ENCODE measurements at places on chromosomes 13 and 19.

DNA sequence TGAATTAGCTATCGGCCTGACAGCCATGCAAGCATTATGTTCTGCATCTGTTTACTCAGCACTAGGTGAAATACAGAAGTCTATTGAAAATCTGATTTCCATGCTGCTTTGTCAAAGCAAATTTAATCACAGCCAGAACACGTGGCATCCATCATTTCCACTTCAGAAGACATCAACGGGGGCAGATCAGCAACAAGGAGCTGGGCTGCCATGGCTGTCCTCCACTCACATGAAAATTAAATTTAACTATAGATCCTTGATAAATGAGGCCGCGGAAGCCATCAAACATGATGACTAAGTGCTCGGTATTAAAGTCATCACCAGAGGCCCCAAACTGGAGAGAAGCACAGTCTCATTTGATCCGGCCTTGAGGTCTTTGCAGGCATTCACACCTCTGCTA, 443.5 kb downstream of the HS6ST3 start:
- no peak for DNase-seq

DNA sequence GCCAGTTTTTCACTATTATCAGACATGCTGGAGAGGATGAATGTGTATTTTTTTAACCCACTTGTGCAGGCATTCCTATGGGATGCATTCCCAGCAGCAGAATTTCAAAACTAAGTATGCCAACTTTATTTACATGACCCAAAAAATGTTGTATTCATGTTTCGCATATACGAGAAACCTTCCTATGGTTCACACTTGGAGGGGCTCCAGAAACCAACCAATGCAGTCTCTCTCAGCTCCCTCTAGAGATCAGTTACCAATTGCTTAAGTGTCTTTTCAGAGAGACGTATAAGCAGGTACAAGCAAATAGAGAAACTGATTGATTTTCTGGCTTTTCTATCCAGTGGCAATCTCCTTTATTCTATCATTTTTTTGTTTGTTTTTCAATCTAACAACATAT, 5.5 kb upstream of the PTOV1 start:
- DNase-seq, result no peak

- no peak for DNase-seq
Observed at GRCh38 chr19:2050349-2050990, 574 bp downstream of the MKNK2 start.

GRCh38 chr13:111384441-111385182, 64.2 kb downstream of the TEX29 start:
- DNase-seq, result no peak

GRCh38 chr13:20247403-20247802, 15.3 kb upstream of the GJB6 start:
- no peak for DNase-seq

GRCh38 chr19:1856698-1857603, 6.4 kb downstream of the KLF16 start:
- peak; percentile 71 for DNase-seq

GRCh38 chr19:54415901-54416673, 823 bp downstream of the TTYH1 start:
- no peak for DNase-seq
